ENCODE measurements at places on chromosomes 11 and 22. TPM values are rescaled to one million over a fixed set of nuclear protein-coding genes. Genes with fewer than 3 reads are reported as not detected.

DNA sequence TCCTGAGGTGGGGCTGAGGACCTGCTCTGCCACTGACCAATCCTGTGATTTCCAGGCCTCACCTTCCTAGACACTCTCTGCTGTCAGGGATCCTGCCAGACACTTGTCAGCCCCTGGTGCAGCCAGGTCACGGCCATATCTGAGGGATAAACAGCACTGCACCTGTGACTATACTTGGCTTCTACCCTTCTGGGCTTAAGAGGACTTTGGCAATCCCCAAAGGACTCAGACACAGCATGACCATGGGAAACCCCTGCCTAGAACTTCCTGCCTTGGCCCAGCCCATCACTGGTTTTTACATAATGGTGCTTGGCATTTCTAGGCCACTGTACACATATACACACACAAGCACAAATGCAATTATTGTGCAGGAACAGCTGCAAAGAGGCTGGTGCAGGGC lies 11.6 kb upstream of the OLFML1 start:
- no peak for DNase-seq

DNA sequence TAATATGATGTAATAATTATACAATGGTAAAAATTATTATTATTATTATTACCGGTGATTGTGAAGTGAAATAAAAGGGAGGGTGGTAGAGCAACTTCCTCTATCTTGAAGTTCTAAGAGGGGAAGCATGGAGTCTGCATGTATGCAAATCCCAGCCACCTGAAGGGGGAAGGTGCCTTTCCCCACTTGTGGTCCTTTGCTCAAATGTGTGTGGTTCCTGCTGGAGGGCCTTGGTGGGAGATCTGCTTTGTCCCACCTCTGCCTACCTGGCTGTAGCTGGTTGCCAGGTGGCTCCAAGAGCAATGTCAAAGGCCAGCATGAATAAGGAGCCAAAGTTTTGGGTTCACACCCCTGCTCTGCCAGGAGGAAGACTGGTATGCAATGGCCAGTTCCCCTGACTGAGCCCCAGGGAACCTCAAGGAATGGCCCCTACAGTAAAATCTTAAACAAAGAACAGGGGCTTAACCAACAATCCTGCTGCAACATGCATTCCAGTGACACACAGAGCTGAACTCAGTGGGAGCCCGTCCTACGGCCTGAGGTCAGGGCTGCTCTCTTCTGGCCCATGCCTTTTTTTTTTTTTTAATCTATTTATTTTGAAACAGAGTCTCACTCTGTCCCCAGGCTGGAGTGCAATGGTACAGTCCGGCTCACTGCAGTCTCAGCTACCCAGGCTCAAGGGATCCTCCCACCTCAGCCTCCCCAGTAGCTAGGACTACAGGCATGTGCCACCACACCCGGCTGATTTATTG lies 8.5 kb downstream of the TMEM132A start:
- DNase-seq: no peak

Gene TPBGL
- total RNA-seq: 0.20 TPM

Gene ANO5
- not detected for total RNA-seq
